AG04450 (cell line): ENCODE measurements at places on chromosomes 6 and 20.

- DNase-seq, result no peak
These were observed 34.1 kb downstream of the CDC40 start for GRCh38 chr6:110214338-110214737.

GRCh38 chr6:166278579-166279392, 29.4 kb downstream of the PRR18 start:
- no peak for DNase-seq

DNA sequence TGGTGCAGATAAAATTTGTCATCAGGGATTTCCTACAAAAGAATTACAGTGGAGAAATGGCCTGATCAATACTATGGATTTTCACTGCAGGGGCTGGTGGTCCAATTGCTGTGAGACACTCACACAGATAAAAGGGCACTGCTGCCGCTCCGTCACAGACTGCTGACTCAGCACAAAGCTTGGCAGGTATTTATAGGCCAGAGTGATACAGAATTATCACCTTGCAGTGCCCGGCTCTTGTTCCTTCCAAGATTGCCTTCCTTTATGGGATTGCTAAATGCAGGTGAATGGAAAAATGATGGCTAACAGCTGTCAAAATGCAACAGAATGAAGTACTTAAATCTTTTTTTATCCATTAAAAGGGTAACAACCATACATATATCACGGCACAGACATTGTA, 247.8 kb upstream of the ZFP64 start:
- no peak for DNase-seq

DNA sequence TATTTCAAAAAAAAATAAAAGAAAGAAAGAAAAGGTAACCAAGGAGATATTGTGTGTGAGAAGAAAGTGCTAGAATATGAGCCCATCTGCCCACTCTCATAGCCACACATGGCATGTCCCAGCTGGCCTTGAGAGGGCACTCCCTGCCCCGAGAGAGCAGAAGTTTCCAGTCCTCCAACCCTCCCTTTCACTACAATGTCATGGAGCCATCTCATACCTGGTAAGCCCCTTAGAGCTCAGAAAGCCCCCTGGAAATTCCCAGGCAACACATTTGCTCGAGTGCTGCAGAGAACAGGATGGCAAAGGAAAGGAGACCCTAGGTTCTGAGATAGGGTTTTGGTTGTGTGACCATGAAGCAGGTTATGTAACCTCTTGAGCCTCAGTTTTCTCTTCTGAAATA, 75.8 kb upstream of the RIN2 start:
- no peak for DNase-seq

- DNase-seq, result no peak
These were observed 41.4 kb downstream of the HLA-F start for GRCh38 chr6:29764422-29765196.

- no peak for DNase-seq
These were observed 595 bp downstream of the FBXO5 start for GRCh38 chr6:152981989-152982903.

DNA sequence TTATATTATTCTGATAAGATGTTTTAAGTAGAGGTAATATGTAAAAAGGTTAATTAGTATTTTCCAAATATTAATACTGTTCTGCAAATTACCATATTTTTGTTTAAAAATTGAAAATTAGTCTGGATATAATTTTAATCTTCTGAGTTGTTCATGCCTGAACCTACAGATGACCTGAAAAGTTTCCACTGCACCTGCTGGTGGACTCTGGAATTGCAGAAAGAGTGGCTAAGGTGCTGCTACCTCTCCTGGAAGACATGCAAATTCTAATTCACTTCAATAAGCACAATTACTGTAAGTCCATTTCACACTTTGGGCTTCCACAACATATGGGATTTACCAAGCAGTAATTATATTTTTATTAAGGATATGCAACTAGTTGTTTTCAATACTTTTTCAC, 77.7 kb upstream of the OLIG3 start:
- DNase-seq, result no peak

GRCh38 chr6:133101790-133102189, 139.4 kb upstream of the EYA4 start:
- no peak for DNase-seq

DNA sequence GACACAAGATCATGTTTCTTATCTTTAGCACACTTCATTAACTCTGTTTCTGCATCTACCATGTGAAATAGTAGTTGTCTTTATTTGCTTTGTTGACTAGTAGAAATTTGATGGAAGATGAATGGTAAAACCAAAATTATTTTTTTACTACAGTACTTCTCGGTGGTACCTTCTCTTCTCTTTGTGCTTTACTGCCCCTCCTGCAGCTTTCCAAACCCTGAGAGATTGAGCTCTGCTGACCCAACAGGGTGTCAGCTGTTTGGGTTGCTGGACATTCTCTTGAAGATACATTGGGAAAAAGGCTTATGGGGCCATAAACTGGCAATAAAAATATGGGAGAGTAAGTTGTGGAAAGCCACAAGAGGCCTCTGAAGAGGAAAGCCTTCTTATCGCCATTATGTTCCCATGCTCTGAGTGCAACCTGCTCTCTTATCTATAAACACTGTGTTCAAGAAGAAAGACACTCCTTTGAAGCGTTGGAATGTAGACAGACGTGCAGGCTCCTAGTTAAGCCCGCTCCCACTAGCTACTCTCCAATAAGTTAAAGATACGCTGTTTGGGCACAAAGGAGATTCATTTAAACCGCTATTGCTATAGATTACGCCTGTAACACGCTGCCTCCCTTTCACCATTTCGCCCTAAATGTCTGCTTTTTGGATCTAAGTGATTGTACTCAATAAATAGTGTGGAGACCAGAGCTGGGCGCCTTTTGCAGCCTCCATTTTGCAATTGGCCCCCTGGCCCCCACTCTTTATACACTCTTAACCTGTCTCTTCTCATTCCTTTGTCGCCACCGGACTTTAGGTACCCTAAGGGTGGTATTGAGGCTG, 60.1 kb upstream of the PRSS16 start:
- no peak for DNase-seq

- DNase-seq, result no peak
These were observed 45.0 kb downstream of the PHACTR1 start for GRCh38 chr6:12761376-12762115.

- no peak for DNase-seq
These were observed 250.9 kb upstream of the PDE10A start for GRCh38 chr6:165913676-165914570.

DNA sequence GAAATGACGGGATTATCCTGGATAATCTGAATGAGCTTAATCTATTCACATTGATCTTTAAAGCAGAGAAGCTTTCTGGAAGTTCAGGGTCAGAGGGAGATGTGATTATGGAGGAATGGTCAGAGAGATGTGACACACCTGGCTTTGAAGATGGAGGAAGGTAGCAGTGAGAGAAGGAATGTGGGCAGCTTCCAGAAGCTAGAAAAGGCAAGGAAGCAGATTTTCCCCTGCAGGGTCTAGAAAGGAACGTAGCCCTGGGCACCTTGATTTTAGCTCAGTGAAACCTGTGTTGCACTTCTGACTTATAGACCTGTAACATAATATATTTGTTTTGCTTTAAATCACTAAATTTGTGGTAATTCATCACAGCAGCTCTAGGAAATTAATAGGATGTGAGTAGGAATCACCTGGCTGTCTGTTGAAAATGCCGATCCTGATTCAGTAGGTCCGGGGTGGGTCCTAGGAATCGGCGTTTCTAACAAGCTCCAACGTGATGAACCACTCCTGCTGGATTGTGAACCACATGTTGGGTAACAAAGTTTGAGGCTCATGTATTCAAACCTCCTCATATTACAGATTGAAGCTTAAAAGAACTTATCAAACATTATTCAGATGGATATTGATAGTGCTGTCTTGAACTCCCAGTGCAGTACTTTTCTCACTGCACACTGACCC, 157.0 kb downstream of the GJA1 start:
- DNase-seq, result no peak

- DNase-seq, result no peak
These were observed 246.1 kb downstream of the LY86 start for GRCh38 chr6:6834356-6835222.

GRCh38 chr6:49118478-49118877, 344.6 kb downstream of the MMUT start:
- no peak for DNase-seq

GRCh38 chr20:22918286-22918983, 116.7 kb upstream of the SSTR4 start:
- no peak for DNase-seq

- DNase-seq, result no peak
These were observed 204.5 kb downstream of the ISM1 start for GRCh38 chr20:13425381-13426135.

DNA sequence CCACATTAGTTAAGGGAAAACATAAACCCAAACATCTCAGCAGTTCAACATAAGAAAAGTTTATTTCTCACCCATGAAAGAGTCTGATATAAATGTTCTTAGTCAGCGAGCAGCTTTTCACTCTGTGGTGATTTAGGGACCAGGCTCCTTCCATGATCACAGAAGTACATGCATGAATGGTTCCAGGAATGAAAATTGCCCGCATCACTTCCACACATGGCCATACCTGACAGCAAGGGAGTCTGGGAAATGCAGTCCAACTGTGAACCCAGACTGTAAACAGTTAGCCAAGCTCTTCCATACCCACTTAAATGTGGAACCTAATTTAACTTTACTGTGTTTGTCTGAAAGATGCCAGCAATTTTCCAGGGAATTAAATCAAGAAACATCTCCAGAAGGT, 353.9 kb downstream of the HACE1 start:
- no peak for DNase-seq
